ENCODE measurements at places on chromosomes 16 and 17. TPM values are rescaled to one million over a fixed set of nuclear protein-coding genes. Genes with fewer than 3 reads are reported as not detected.

DNA sequence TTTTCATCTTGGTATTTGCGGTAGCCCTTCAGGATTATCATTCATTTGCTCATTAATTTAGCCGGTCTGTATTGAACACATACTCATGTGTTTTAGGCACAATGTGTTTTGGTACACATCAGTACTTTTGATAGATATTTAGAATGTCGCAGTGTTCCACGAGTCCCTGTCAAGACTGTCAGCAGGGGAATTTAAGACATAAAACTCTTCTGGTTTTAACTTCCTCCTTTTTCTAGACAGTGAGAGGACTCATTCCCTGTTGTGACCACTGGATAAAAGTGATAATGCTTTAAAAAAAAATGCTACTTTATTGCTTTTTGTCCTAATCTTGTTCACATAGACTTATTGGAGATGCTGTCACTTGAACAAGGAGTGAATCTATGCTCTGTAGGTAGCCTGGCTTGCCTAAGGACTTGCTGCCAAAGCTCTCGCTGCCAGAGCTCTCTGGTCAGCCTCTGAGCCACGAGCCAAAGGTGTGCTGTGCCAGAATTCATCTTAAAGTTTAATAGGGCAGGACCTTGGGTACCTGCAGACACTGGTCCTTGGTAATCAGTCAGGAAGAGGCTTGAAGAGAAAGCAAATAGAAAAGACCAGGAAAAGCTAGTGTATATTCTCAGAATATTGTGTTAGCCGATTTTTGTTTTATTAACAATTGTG is 5.4 kb downstream of the DCAF7 start:
- no peak for DNase-seq

DNA sequence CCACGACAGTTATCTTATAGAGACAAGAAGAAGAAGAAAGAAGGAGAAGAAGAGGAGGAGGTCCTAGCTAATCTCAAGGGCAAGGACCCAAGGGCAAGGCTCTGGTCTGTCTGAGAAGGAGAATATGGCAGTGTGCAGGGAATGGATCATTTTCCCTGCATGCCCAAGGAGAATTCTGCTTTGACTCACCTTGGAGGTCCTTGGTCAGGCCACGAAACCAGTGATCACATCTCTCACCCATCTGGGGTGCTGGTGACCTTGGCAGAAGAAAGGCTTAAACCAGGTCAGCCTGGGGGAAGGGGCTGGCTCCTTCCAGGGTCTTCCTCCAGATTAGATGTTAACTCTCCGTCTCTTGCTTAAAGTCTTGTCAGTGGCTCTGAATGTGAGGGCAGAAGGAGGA is 1.6 kb upstream of the FMNL1 start:
- no peak for DNase-seq

GRCh38 chr17:40281663-40282062 is 6.0 kb upstream of the CDC6 start:
- DNase-seq, result no peak

DNA sequence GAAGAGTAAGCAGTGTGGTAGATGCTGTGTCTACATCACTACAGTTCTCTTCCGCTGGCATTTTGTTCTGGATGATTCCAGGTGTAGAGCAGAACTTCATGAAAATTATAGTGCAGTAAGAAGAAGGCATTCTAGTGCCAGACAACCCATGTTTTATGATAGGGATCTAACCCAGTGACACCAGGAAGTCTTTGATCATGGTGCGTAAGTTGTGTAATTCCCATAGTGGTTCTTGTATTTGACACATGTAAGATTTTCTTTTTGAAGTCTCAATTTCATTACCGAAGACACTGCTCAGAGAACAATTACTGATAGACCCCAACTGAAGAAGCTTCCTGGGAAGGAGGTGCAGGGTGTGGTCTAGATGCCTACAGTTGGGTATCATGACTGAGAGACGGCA is 356.9 kb downstream of the CA10 start:
- no peak for DNase-seq

The SCARF1 gene
- total RNA-seq, result 0.49 TPM

The IRX3 gene
- total RNA-seq, result not detected

The KCNH4 gene
- total RNA-seq, result 0.35 TPM

The OR3A3 gene
- not detected for total RNA-seq
